ENCODE measurements at places on chromosomes 12 and 14.

DNA sequence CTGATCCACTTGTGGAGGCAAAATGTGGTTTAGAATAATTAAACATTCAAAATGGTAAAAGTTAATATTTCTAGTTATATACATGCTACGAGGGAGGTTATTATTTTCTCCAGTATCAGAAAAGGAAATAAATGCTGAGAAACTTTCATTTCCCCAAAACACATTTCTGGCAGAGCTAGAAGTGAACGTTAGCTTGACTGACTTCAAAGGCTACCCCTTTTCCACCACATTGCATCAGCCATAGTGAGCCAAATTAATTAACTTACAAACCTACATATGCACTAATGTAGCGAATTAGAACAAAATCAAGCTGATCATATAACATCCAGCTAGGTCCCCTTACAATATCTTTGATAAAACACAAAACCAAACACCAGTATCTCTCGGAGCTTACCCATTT lies 49.3 kb upstream of the RERGL start:
- no peak for DNase-seq

GRCh38 chr12:70660620-70661219 lies 23.5 kb upstream of the PTPRB start:
- DNase-seq: no peak

DNA sequence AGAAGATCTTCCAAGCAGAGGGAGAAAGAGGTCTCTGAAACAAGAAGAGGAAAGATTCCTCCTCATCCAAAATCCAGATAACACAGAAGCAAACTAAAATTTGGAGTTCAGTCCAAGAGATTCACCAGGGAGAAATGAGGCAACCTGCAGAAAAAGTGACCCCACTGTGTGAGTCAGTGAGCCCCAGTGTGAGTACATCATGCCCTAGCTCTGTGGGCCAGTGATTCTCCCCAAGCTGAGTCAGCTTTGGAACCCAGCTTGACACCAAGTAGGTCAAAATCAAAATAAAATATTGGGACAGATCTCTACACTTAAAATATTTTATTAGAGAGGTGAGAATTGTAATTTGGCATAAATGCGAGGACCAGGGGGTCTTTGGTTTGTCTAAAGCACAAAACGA lies 17.2 kb downstream of the CLEC2B start:
- no peak for DNase-seq

- DNase-seq: no peak
Observed at GRCh38 chr12:87953256-87953860, 75.8 kb downstream of the C12orf50 start.

GRCh38 chr12:90953956-90954421 lies 987 bp downstream of the CCER1 start:
- DNase-seq: no peak

DNA sequence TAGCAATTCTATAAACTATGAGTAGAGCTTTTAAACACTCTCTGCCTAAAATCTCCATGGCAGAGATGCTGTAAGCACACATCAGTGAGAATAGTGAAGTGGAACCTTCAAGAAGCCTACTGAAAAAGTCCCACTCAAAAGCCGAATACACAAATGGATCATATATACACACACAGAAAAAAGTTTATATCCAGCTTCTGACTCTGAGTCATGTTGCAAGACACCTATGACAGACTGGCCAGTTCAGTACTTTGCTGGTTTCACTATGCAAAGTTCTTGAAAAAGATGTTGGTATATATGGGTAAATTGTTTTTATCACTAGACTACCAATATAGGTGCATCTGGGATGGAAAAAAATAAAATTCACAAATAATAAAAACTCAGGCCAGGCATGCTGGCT lies 126.1 kb downstream of the KCNK10 start:
- DNase-seq: no peak

GRCh38 chr12:4001841-4002240 lies 128.6 kb upstream of the PARP11 start:
- DNase-seq: no peak

DNA sequence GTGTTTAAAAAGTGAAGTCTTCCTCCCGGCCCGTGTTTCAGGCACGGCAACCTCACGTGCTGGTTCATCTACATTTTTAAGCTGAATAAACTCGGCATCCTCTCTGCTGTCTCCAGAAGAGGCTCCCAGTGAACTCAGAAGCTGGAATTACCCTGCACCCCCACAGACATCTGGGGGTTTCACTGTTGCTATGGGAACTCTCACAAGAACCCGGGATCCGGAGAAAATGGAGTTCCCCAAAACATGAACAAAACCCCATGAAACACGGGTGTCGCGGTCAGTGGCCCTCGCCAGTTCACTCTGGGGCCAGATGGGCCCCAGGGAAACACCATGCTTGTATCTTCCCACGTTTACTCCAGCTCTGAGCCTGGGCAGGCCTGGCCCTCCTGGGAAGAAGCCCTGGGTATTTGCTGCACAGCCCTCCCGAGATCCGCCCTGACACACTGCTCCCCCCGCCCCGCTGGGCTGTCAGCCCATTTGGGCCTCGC lies 143.7 kb downstream of the PIWIL1 start:
- no peak for DNase-seq

DNA sequence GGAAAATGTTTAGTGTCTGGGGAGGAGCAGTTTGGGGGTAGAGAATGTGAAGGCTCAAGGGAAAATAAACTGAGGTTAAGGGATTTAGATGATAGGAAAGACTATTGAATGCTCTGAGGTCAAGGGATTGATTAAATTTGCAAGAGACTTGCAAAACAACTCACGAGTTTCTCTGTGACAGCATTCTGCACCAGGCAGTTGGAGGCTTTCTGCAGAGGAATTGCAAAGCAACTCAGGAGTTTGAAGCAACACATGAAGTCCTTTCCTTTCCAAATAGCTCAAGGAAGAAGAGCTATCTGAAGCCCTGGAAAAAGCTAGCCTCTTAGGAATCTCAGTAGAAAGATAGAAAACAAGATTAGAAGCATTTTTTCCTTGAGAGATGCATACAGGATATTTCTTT lies 23.9 kb downstream of the SLC7A8 start:
- DNase-seq: no peak

- no peak for DNase-seq
Observed at GRCh38 chr12:57849035-57849434, 2.5 kb upstream of the CTDSP2 start.

DNA sequence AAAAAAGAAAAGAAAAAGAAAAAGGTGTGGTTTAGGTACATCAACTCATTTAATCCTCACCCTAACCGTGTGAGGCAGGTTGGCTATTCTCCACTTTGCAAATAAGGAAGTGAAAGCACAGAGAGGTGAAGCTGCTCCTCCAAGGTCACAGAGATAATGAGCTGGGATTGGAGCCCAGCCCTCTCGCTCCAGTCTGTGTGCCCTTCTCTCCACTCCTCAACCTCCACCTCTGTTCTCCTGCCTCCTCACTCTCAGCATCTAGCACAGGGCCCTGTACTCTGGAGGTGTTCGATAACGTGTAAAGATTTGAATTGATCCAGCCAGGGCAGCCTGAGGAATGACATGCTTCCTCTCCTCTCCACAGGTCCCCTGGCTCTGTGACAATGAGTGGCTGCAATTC lies 502.3 kb downstream of the TMEM132D start:
- DNase-seq: no peak

DNA sequence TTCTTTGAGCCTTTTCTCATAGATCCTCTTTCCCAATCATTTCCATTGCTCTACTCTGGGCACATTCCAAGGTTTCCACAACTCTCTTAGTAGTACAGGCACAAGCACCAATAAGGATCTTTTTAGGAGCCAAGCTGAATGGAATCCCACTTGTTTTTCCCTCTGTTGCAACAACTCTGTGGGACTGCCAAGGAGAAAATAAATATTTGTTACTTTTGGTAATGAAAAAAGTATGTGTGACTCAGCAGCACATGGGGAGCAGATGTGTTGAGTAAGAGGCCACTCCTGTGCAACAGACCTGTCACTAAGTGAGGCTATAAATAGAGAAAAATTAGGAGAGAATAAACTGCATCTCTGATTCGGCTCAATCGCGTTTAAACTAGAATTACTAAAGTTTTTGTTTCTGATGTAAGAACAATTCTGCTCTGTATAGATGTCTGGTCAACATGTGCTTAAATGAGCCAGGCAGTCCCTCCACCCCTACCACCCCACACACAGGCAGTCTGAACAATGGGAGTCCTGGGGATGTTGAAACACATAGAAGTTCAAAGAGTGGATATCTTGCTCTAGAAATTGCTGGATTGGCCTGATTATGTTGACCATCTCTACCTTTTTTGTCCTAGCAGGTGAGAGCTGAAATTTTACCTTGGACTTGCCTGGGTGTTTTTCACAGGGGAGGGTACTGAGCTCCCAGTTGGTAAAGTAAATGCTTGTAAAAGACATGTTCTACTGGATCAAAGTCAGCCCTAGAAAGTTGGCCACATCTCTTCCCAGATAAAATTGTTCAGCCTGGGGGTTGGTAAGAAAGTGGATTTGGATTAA lies 244.3 kb upstream of the NOVA1 start:
- DNase-seq: no peak

GRCh38 chr14:30928462-30928861 lies 54.1 kb downstream of the COCH start:
- DNase-seq: no peak

- DNase-seq: no peak
Observed at GRCh38 chr14:79630288-79630960, 580.9 kb downstream of the DIO2 start.

- no peak for DNase-seq
Observed at GRCh38 chr14:102891556-102891955, 30.9 kb upstream of the AMN start.

GRCh38 chr12:54024127-54024526 lies 4.1 kb upstream of the HOXC6 start:
- no peak for DNase-seq

DNA sequence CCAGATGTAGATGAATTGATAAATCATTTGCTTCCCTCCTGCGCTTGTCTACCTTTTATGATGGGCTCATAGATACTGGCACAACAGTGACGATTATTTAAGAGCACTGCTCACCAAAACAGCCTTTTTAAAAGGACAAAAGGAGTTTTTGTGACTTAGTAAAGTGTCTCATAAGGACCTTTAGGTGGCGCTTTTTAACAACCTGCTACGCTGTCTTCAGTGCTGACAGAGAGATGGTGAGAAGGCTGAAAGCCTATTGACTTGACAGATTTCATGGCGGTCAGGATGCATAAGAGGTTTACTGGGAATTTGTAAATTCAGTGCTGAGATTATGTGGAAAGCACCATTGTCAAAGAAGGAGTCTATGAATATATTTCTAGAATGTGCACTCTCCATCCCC lies 87.6 kb downstream of the SLC15A5 start:
- no peak for DNase-seq

GRCh38 chr12:94273272-94273671 lies 124.9 kb downstream of the PLXNC1 start:
- no peak for DNase-seq

- no peak for DNase-seq
Observed at GRCh38 chr12:24519759-24520158, 429.1 kb downstream of the BCAT1 start.

GRCh38 chr12:103944964-103945363 lies 14.8 kb downstream of the HSP90B1 start:
- DNase-seq: no peak

DNA sequence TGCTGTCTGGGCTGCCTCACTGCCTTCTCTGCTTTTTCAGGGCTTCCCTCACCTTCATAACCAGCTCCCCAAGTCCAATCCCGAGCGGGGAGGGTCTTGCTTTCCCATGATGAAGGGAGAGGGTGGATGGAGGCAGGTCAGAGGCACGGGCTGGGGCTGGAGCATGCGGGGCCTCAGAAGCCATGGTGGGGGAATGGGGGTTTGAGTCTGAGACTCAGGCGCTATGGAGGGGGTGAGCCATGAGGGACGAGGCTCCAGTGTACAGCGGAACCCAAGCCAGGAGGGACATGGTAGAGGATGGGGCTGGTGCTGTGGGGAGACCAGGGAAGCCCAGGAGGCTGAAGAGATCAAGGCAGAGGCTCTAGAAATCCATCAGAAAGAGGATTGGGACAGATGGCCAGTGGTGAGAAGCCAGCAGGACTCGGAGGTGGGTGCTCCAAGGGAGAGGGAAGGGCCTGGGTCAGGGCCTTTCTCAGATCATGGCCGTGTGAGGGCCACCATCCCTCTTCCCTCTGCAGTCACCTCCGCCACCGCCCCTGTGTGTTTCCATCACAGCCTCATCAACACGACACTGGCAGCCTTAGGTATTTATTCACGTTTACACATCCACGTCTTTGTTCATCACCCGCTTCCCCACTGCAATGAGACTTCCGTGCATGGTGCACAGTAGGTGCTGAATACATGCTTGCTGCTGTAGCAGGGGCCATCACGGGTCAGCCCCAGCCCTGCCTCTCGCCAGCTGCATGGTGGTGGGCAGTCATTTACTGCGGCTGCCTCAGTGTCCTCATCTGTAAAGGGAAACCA lies 144.7 kb downstream of the ADGRD1 start:
- DNase-seq: no peak

DNA sequence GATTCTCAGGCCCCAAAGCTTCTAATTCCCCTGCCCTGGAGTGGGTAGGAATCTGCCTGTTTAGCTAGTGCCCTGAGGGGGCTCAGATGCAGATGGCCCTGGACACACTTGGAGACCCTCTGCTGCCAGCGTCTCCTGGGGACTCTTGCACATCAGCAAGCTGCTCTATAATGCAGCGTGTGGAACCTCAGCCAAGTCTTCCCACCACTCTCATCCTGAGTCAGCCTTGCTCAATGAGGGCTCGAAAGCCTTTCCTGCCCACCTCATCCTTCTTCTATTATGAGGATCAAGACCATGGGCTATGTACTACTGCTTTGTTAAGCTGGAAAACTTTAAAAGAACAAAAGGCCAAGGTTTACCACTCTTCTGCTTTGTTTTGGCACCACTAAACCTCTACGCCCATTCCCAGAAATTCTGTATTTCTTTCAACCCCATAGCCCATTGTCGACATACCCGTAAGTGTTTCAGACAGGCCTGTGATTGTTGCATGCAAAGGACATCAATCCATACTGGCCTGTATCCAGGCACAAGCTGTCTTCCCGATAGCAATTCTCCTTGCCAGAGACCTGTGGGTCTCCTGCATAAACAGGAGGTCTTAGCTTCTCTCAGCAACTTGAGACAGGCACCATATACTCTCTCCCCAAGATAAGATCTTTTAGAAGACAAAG lies 246.9 kb downstream of the DPF3 start:
- no peak for DNase-seq

GRCh38 chr12:29270446-29270845 lies 110.5 kb downstream of the ERGIC2 start:
- DNase-seq: no peak

DNA sequence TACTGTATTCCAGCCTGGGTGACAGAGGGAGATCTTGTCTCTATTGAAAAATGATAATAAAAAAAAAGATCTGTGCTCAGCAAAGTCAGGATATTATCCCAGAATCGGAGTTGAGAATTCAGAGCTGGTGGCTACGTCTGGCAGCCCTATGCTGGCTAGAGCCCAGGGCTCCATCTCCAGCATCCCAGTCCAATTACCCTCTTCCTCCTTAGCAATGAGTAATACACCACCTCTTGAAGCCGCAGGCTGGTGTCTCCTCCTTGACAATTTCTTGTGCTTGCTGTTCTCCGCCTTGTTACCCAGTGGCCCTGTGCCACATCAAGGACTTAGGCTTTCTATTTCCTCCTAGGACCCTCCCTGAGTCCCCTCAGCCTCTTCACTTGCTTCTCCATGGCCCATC lies 38.4 kb upstream of the DDX11 start:
- no peak for DNase-seq

Data from stimulated activated CD8-positive, alpha-beta memory T cell treated with anti-CD3 and anti-CD28 coated beads, Interleukin-15, amount 100 ng/mL, for 24 hours (primary cell).